ENCODE measurements at places on chromosomes 3 and 15.

GRCh38 chr3:49840388-49840787 lies 16.0 kb downstream of the TRAIP start:
- DNase-seq, result peak; percentile 95

DNA sequence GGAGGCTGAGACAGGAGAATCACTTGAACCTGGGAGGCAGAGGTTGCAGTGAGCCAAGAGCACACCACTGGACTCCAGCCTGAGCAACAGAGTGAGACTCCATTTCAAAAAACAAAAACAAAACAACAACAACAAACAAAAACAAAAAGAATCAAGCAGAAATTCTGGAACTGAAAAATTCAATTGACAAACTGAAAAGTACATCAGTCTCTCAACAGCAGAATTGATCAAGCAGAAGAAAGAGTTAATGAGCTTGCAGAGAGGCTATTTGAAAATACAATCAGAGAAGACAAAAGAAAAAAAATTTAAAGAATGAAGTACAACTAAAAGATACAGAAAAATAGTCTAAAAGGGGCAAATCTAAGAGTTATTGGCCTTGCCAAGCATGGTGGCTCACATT lies 22.6 kb downstream of the EFHB start:
- no peak for DNase-seq

DNA sequence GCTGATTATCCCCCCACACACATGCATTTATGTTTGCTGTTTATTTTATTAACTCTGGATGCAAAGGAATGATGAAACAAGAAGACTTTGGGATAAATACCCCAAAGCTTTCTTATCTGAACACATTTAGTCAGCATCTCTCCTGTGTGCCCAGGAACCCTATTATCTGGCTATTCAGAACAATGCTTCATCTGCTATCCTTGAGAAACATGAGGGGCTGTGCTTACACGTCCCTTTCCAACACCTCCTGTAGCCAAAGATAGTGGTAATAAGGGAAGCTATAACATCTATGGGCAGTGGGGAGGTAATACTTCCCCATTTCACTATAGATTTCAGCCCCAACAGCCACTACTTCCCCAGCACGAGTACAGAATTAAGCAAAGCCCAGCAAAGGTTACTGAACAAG lies 94.7 kb downstream of the SSR3 start:
- DNase-seq, result no peak

- peak; percentile 50 for DNase-seq
Measured at GRCh38 chr3:24829629-24830229, 335.1 kb upstream of the THRB start.

GRCh38 chr3:107520535-107520934 lies 2.2 kb upstream of the BBX start:
- DNase-seq, result no peak

GRCh38 chr3:78022232-78022631 lies 982.3 kb downstream of the ROBO2 start:
- no peak for DNase-seq

DNA sequence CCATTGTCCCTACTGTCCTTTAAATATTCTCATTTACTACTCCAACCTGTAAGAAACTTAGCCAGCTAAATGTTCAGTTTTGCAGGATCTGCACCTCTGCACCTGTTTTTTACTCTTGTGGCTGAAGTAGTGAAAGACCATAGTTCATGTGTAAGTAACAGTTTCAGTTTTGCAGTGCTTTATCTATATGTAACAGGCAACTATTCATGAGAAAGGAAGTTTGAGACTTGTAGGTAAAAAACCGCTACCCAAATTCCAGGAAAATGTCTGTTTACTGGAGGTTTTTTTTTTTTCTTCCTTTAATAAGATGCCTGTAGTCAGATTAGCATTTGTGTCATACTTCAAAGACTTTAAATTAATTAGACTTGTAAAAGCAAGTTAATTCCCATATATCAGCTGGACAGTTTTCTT lies 25.4 kb upstream of the MBNL1 start:
- DNase-seq, result no peak

GRCh38 chr3:5510300-5510699 lies 322.8 kb downstream of the EDEM1 start:
- DNase-seq, result no peak

DNA sequence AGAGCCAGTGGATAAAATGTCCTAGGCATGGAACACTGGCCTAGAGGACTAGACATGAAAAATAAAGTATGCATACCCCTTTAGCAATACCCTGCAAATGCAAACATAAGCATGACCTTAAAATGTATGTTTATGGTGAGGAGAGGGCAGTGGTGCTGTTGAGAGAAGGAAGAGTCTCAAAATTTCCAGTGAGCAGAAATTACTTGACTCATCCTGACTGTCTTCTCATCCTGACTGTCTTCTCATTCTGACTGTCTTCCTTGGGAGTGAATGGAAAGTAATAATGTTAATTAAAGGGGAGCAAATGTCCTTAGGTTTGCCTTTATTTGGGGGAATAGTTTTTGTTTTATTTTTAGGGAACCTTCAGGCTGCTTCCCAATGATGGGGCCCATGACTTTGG lies 121.5 kb upstream of the GALNT15 start:
- DNase-seq, result no peak

DNA sequence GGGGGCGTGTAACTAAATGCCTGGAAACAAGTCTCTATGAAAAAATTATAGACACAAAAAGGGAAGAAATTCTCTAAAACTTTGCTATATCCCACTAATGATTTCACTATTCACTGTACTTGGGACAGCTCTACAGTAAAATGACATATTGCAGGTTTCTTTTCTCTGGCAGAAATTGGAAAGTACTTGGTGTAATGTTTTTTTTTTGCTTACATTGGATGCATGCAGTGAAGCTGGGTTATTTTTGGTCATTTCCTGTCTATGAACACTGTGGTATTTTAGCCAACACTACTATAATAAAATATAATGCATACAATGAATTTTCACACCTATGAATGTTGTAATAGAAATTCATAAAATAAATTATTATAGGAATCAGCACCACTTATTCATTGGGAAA lies 109.7 kb downstream of the LRRC49 start:
- DNase-seq, result peak; percentile 35

DNA sequence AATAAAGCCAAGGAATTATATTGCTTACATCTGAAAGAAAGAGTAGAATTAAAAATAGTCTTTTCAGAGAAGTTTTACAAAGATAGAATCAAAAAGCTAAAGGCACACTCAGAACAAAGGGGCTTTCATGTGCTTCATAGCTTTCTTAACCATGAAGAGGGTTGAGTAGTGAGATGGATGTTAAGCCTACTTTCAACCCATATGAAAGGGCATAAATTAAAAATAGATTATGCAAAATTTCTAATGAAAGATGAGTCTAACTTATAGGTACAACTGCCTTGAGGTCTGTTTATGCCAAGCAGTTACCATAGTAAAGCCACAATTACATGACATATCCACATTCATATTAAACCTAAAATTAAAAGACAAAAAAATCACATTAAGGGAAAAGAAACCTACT lies 223.3 kb upstream of the ARHGEF26 start:
- DNase-seq, result no peak

DNA sequence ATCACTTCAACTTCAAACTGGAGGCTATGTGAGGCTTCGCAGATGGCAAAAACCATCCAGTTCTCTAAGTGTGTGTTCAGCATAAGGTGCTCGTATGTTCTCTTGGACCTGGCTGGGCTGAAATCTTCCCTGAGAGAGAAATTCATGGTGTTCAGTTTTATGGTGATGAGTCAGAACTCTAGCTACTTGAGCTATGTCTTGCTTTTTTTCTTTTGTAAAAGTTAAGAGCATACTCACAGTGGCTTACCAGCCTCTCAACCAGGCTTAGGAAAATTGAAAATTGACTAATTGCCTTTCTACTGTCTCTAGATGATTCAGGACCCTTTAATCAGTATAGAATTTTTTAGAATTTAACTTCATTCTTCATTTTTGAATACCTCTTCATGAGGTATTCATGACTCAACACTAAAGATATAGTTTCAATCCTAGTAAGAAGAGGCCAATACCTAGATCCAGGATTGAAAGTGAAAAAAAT lies 617.5 kb downstream of the TBL1XR1 start:
- no peak for DNase-seq

DNA sequence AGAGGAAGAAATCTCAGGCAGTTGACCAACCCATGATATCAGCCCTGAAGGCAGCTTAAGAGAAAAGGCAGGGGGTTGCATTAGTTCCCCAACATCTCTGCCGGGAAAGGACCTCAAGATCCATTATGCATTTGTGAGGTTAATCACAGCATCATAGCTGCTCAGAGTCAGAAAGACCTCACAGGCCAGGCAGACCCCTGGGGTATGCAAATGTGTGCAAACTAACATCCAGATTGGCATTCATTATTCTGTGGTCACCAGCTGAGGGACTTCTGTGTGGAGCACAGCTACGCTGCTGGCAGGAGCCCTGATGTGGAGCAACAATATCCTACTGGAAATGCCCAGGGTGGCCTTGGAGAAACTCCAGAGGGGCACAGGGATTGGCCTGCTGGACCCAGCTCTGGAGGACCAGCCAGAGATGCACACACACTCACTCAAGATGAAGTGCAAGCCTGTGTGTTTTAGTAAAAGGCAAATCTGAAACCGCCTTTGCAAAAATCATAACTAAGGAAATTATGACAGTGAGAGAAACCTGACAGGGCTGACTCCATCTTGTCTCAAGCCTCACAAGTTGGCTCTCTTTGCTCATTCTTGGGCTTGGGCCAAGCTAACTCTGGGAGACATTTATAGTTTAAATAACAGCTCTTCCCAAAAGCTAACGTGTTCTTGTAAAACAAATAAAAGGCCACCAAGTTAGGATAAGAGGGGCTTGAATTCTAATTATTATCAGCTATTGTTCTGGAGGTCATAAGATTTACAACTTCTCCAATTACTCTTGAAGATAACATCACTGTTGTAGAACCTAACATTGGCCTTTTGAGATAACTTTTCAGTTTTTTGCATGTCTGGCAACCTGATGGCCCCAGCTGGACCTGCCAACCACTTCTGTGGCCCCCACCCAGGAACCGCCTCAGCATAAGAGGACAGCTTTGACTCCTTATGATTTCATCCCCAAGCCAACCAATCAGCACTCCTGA lies 257.1 kb downstream of the UACA start:
- DNase-seq, result no peak

GRCh38 chr15:65287520-65287855 lies 805 bp upstream of the PARP16 start:
- no peak for DNase-seq
